Foreskin keratinocyte (primary cell): ENCODE measurements at places on chromosomes 3 and 15.

DNA sequence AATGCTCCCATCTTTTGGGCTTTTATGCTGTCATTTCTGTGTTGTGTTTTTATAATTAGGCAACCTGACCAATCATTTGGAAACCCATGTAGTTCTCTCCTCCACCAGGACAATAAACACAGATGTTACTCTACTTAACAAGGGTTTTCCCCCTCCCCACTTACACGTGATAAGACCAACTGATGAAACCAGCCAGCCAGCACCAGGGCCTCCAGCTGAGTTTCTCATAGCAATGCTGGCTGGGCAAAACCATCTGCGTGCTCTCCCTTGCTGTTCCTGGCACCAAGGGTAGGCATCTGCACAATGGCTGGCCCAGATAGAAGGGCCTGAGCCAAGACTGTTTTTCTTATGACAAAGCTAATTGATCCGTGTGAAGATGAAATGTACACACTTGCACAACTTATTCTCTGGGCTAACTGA is 310.4 kb downstream of the PLCL2 start:
- no peak for DNase-seq

- DNase-seq = no peak
These were observed 506.4 kb downstream of the FGF12 start for GRCh38 chr3:192220915-192221314.

GRCh38 chr15:31065824-31066223 is 35.7 kb downstream of the TRPM1 start:
- DNase-seq = peak; percentile 41

GRCh38 chr3:17832016-17832415 is 89.6 kb upstream of the TBC1D5 start:
- DNase-seq = no peak

DNA sequence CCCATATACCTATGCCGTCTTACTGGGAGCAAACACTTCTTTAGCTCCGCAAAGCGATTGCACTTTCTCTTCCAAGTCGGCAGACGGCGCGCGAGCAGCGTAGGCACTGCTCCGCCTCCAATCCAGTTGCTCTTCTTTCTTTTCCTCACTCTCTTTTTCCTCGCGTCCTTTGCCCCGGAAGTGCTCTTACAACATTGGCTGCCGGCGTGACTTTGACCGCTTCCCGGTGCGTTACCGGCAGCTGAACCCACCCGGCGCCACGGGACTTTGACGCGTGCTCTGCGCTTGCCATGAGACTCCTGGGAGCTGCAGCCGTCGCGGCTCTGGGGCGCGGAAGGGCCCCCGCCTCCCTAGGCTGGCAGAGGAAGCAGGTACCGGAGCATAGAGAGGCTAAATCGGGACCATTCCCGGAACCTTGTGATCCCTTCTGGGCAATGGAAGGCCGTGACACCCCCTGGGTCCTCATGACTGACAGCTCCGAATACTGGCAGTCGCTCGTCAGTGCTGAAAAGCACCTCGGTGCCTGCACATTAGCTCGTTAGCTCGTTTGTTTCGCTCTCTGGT is at the start of gene GFM1:
GFM1 (plus strand) TSS at position 183 of the 564 bp plus-strand sequence; CDS start at position 291, 108 bp downstream.
- DNase-seq = peak; percentile 88

DNA sequence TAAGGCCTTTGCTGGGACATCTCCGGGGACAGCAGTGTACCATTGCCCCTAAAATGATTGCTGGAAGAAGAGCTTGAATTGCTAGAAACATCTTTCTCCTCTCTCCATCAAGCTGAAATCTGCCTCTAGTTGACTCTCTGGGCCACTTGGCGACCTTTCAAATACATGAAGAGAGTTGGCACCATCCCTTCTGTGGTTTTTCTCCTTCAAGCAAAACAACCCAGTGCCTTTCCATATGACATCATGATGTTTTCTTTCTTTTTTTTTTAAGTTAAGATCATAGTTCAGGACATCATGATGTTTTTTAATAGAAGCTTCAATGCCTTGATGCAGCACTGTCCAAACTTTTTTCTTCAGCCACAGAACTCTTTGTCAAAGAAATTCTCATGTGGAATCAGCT is 144.0 kb upstream of the PTPRG start:
- no peak for DNase-seq

DNA sequence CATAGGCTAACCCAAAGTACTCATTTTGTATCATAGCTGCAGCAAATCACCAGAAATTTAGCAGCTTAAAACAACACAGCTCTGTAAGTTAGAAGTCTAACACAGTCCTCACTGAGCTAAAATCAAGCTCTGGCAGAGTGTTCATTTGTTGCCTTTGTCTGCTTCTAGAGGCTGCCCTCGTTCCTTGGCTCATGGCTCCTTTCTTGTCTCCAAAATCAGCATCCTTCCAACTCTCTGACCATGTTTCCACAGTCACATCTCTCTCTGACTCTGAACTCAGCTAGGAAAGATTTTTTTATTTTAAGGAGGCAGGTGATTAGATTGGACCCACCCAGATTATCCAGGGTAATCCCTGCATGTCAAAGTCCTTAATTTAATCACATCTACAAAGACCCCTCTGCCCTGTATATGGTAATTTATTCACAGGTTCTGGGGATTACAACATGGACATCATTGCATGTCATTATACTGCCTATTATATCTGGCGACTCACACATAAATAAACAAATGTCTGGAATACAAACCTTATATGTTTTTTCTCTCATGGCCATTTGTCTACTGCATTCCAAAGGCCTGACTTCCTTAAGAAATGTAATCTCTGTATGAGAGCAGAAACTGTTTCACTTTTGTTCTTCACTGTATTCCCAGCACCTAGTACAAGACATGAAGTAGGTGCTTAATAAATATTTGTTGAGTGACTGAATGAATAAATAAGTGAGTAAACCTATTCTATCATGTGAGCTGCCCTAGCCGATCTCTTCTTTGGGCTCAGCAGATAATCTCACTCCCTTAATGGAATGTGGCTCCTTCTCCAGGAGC is 15.1 kb upstream of the UACA start:
- peak; percentile 86 for DNase-seq

GRCh38 chr3:52880047-52880446 is 17.3 kb downstream of the STIMATE start:
- DNase-seq = no peak

DNA sequence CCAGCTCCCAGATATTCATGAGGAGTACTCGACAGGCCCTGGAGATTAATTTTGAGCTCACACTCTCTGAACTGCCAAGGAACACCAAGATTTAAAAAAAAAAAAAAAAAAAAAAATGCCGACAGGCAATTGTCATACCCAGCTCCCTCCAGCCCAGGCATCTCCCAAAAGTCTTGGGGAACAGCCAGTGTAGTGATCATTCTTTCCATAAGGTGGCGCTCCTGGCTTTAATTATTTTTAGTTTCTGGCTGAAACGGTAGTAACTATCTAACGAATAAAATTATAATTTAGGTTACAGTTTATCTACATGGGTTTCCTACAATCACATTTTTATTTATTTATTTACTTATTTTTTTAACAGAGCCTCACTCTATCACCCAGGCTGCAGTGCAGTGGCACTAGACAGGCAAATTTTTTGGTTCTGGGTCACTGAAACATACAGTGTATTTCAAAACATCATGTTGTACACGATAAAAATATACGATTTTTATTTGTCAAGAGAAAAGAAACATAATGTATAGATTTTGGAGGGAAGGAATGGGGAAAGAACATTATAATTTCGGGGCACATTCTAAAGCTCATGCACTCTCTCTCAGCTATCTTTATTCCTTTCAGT is 157.3 kb downstream of the ADAMTS9 start:
- DNase-seq = no peak

DNA sequence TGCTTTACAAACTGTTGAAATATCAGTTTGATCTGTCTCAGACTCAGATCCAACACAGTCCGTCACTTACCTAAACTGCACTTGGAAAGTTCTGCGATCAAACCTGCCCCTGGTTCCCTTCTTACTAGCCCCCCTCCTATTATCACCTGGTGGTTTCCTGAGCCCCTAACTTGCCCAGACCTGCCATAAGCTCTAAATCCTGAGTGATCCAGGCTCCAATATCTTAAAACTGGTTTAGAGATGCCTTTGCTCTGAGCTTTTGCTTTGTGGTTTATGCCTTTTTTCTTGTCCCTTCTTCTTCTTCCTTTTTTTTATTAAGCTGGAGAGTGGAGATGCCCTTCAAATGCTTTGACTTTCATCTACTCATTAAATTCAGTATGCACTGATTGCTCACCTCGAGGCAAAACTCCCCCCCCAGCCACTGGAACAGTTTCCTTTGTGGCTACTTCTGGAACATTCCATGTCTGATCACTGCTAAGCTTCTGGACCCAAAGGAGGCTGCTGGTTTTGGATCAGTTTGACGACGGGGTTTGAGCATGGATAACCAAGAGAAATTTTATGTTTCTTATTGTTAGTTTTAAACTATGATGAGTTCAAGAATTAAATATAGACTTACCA is 3.5 kb upstream of the ITGB5 start:
- DNase-seq = peak; percentile 54

DNA sequence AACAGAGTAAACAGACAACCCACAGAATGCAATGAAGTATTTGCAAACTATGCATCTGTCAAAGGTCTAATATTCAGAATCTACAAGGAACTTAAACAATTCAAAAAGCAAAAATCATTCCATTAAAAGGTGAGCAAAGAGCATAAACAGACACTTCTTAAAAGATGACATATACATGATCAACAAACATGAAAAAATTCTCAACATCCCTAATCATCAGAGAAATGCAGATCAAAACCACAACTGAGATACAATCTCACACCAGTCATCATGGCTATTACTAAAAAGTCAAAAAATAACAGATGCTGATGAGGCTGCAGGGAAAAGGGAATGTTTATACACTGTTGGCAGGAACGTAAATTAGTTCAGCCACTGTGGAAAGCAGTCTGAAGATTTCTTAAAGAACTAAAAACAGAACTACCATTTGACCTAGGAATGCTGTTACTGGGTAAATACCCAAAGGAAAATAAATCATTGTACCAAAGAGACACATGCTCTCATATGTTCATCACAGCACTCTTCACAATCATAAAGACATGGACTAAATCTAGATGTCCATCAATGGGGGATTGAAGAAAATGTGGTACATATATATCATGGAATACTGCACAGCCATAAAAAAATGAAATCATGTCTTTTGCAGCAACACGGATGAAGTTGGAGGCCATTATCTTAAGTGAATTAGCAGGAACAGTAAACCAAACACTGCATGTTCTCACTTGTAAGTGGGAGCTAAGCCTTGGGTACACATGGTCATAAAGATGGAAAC is 393.3 kb upstream of the CBLB start:
- DNase-seq = no peak

- DNase-seq = no peak
These were observed 626.3 kb upstream of the NAALADL2 start for GRCh38 chr3:174232658-174233429.

GRCh38 chr3:151905647-151906046 is 32.2 kb downstream of the SUCNR1 start:
- DNase-seq = no peak

- DNase-seq = no peak
These were observed 255.8 kb downstream of the FAM43A start for GRCh38 chr3:194941360-194941955.

GRCh38 chr3:33729993-33730392 is 11.9 kb upstream of the CLASP2 start:
- no peak for DNase-seq

DNA sequence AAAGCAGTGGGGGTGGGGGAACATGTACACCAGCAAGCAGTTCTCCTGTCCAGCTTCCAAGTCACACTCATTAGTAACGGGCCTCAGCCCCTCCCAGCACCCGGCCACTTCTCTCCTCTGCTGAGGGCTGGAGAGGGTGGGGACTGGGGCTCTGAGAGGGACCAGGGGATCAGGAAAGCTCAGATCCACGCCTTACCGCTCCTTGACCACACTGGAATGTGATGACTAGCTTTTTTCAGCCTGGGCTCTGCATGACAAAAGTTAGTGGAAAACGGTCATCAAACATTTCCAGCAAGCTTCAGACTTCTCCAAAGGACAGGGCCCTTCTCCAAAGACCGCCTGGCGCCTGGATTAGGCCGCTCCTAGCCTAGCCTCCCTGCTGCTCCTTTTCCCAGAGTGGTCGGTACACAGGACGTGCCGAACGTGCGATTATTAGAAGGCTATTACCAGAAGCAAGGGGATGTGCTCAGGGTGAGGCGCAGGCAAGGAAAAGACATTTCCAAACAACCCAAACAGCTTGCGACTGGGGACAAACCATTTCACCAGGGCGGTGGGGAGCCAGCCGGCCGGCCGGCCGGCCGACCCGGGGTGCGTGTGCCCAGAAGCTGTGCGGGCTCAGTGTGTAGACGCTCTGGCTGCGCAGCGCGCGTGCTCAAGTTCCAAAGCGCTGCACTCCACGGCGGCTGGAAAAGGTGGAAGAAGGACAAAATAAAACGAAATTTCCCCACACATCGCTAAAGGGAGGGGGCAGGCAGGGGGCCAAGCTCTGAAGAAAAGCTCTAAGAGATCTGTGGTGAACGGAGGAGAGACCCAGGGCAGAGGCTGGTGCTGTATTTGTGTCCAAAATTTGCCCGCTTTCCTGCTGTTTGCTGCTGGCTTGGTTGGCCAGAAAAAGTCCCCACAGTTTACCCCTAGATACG is 51.0 kb upstream of the SSR3 start:
- peak; percentile 56 for DNase-seq

DNA sequence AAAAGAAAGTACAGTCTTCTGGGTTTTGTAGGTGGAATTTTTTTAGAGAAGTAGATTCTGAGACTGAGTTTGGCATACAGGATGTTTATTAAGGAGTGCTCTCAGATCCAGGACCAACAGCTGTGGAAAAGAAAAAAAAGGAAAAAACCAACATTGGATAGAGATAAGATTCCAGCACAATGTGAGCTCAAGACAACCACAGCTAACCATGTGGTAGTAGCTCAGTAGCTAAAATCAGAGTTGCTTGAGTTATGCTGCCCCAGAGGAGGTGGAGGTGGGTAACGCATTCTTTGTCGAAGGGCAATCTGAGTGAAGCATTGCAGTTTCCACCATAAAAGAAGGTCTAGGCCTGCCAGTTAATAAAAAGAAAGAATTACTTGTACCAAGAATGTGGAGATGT is 904.3 kb downstream of the NSUN3 start:
- no peak for DNase-seq

DNA sequence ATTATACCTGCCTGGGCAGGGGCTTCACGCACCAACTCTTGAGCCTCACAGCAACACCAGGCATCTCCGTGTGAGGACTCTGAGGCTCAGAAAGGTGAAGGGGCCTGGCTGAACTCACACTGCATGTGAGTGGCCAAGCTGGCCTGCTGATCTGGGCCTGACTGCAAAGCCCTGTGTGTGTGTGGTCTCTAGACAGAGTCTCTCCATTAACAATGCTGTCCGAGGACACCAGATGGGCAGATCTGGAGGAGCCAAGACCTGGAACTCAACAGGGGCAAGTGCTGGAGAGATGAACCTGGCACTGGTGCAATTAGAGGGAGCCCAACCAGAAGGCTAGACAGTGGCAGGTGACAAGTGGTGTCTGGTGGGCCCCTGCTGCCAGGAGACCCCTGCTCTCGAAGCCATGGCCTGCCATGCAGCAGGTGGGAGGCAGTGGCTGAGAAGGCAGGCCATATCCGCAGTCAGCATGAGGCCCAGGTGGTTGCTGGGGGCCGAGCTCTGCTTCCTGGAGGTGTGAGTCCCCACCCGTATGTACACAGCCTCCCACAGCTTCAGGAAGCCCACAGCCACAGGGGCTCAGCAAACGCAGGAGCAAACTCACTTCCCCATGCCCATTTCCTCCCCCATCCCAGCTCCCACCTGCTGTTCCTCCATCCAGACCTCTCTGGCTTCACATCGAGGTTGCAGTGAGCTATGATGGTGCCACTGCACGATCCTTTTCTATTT is 39.0 kb downstream of the CYP11A1 start:
- no peak for DNase-seq
